ENCODE measurements at places on chromosomes 6 and 20.

GRCh38 chr6:16618962-16619361 lies 142.3 kb downstream of the ATXN1 start:
- no peak for DNase-seq

GRCh38 chr20:20582734-20583133 lies 129.7 kb downstream of the RALGAPA2 start:
- no peak for DNase-seq

DNA sequence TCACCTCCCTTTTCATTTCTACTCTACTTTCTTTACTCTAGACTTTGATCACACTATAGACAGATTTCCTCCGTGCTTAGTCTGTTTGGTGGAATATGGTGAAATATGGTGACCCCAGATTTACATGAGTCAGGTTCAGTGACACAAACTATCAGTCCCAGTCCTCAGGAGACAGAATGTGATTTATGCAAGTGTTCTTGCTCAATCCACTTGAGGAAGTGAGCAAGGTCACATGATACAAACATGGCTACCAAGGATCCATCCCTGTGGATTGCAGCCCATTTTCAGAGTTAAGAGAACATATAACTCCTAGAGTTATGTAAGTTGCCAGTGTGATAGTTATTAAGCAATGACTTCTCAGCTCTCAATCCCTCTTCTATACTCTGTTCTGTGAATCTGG lies 23.7 kb upstream of the TSHZ2 start:
- DNase-seq: no peak

GRCh38 chr6:150719099-150719766 lies 119.5 kb downstream of the PLEKHG1 start:
- DNase-seq: no peak

- DNase-seq: peak; percentile 6
Observed at GRCh38 chr6:89874438-89874837, 19.8 kb upstream of the GJA10 start.

DNA sequence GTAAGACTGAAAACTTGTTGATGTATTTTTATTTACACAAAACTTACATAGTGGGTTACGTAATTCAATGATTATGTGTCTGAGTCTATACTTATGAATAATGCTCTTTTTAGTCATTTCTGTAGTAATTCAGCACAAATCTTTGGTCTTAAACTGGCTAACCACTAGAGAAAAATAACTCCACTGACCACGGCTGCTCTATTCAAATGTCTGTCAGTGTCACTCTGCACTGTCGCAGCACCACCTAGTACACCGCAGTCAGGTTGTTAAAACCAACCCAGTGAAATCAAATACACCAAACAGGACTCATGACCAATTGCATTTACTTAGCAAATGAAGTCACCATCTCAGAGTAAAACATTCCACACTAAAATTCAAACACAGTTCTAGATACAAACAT lies 93.5 kb upstream of the CCDC28A start:
- DNase-seq: no peak
